Stimulated activated effector memory CD8-positive, alpha-beta T cell treated with anti-CD3 and anti-CD28 coated beads, Interleukin-12 subunit alpha, Interleukin-12 subunit beta, amount 100 ng/mL, for 72 hours (primary cell): ENCODE measurements at places on chromosomes 5 and 9.

DNA sequence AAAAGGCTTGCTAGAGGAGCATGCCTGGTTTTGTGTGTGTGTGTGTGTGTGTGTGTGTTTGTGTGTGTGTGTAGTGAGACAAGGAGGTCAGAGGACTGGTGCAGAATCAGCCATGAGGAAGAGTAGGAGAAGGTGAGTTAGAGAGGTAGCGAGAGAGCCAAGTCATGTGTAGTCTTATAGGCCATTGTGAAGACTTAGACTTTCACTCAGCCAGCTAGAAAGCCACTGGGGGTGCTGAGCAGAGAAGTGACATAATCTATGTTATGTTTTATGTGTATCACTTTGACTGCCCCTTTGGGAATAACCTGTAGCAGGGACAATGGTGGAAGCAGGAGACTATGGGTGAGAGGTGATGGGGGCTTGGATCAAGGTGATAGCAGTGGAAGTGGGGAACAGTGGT is 180.5 kb upstream of the CLINT1 start:
- DNase-seq, result no peak

DNA sequence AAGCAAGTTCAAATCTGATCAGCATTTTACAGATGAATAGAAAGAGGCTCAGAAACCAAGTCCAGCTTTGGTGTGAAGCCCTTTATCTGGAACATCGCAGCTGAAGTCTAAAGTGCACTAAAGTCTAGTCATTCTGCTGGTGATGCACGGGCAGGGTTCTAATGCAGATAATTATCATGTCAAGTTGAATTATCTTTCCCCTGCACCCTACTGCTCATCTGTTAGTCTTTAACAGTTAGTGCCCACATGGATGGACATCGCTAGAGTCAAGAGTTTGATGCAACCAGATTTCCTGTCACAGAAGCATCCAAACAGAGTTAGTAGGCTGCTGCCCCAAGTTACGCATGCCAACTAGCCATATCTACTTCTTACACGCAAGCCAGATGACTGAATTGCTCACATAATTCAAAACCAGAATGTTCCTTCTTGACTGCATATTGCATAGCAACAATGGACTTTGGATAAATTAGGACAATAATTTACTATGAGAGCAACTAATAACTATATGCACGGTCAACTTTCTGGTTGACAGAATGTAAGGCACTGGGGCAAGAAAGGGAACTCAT is 1.6 kb upstream of the TOMM5 start:
- no peak for DNase-seq

DNA sequence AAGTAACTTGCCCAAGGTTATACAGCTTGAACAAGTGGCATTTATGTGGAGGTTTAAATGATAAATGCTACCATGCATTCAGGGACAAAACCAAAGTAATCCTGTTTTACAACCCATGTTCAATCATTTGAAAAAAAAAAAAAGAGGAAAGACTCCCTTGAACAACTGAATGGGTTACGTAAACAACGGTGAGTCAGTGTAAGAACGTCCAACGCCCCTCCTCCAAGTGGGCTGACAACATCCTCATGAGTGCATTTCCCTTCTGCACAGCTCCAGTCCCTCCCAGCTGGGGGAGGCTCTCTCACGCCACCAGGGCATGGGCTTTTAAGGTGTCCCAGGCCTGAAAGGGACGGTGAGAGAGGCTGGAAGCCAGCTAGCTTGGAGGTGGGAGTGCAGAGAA is 90.0 kb downstream of the PRRT1B start:
- no peak for DNase-seq

GRCh38 chr5:180423598-180423997 is 70.5 kb upstream of the GFPT2 start:
- DNase-seq, result no peak

- DNase-seq, result no peak
These were observed 214.6 kb downstream of the CD180 start for GRCh38 chr5:66982056-66982387.

GRCh38 chr5:141359790-141360426 is at the start of gene PCDHGB2:
PCDHGB2 (plus strand) TSS chr5:141359994; CDS start chr5:141360136, 142 bp downstream.
- DNase-seq, result no peak

DNA sequence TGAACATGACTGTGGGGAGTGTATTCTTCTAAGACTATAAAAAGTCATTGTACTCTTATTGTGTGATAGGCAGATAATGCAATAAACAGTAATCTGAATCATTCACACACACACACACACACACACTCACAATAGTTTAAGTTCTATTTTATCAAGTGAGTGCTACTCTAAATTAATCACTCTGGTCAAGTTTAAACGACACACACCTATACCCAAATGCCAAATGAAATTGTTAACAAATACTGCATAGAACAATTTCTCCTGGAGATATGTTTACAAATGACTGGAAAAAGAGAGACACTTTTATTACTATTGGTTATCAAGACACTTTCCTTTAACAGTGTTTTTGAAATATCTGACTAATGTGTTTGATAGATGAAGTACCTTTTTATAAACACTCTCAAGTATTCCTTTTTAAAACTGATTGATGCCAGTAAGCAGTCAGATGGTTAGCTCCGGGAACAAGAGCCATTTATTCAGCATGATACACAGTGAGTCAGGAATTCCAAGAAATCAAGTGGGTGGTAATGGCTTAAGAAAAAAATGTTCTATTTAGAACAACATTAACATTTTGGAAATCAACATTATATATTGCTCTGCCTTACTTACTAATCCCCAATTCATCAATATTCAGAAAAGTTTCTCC is 521.6 kb upstream of the ST8SIA4 start:
- DNase-seq, result no peak

- no peak for DNase-seq
These were observed 120.0 kb upstream of the CACNA1B start for GRCh38 chr9:137757613-137758029.

DNA sequence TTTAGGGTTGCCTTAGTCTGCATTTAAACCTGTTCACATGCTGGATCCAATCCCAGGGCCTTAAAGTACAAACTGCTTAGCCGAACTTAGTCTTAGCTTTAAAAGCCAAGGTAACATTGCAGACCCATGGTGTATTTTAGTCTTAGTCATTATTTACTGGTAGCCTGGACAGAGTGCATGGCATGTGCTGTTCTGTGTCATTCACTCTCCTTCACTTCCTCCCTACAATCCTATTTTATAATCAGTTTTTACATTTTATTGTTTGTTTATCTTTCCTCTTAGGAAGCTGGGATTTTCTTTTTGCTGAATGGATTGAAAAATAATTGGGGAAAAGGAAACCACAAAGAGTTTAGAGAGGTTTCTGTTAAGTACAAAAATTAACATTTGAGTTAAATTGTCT is 29.4 kb upstream of the TAL2 start:
- no peak for DNase-seq

- DNase-seq, result no peak
These were observed 501.0 kb upstream of the EDIL3 start for GRCh38 chr5:84885485-84886258.

DNA sequence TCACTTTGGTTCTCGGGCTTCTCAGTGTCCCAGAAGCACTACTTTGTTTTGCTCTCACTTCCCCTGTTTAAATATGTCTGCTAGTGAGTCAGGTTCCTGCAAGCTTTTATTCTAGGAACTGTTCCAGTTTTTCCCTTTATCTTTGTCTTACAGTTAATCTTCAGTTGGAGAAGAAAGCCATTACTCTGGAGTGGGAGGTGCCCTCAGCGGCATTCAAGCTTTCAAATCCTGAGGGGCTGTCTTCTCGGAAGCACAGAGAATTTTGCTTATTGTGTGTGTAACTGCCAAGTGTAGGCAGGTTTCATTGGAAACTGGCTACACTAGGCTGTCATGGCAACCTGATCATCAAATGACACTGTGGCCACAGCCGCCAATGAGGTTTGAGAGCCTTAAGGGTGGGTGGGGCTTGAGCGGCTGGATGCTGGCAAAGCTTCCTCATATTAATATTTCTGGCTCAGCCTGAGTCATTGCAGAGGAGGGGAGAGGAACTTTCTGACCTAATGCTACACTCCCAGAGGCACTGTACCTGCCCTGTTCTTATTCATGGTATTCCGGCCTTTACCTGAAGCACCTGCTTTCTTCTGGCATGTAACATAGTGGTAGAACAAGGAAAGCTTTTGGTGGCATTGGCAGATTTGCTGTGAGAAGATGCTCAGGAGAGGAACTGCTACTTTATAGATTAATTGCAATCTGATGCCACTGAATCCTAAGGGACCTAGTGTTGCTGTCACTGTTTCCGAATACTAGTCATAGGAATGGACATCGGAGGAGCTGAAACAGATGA is 26.3 kb downstream of the SLC25A25 start:
- peak; percentile 25 for DNase-seq

- DNase-seq, result no peak
These were observed 803.0 kb upstream of the ZNF608 start for GRCh38 chr5:125549322-125549911.

DNA sequence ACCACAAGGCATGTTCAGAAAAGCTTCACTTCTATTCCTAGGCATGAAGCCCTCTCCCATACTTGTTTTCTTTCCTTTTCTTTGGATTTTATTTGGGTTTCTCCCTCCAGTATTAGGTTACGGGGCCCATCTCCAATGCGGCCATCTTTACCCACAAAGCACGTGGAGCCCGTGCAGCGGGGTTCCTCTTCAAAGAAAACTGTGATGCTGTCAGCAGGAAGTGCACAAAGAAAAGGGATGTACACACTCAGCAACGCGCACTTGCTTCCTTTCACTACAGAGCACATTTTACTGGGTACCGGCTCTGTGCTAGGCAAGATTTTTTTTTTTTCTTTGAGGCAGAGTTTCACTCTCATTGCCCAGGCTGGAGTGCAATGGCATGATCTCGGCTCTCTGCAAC is 106.6 kb downstream of the COL23A1 start:
- DNase-seq, result no peak

- DNase-seq, result no peak
These were observed 584.5 kb downstream of the ACTL7B start for GRCh38 chr9:108271236-108271635.

DNA sequence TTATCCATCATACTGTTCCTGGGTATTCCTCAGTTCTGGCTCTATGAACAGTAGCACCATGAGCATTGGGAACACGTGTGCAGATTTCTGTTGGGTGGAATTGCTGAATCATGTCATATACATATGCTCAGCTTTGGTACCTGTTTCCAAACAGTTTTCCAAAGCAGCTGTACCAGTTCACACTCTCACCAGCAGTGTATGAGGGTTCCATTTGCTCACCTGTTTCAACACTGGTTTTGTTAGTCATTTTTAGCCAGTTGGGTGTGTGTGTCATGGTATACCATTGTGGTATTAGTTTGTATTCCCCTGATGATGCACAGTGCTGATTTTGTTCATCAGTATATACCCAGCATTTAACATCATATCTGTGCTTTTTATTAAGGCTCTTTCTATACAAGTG is 56.7 kb upstream of the ECM2 start:
- DNase-seq, result no peak

GRCh38 chr5:114208120-114208519 is 153.8 kb upstream of the KCNN2 start:
- DNase-seq, result no peak

- no peak for DNase-seq
These were observed 124.2 kb upstream of the CCDC152 start for GRCh38 chr5:42632354-42632900.

- DNase-seq, result peak; percentile 56
These were observed at the start of gene EPB41L4A for GRCh38 chr5:112419164-112419985. EPB41L4A (minus strand) TSS chr5:112419277; CDS start chr5:112419039, 238 bp downstream.

DNA sequence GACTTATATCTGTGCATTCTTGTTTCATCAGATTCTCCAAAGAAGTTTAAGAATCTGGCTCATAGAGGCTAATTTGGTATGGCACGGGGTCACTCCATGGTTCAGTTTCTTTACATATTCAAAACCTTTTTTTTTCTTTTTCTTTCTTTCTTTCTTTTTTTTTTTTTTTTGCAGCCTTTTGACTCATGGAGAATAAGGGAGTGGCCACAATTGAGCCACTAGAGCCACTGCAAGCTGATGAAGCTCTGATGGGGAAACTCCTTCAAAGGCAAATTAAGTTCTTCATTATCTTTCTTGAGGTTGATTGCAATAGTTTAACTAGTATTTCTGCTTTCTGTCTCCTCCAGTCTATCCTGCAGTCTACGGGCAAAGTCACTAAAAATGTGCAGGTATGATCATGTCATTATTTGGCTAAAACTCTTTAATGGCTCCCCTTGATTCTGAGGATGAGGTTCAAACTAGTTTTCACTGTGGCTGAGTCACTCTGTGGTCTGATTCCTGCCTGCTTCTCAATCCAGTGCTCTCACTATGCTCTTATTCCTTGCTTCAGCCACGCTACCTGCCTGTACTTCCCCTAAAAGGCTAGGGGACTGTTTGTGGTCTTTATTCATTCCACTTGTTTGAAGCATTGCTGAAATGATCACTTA is 93.5 kb upstream of the RIOK2 start:
- DNase-seq, result no peak

- DNase-seq, result no peak
These were observed 166.0 kb downstream of the EBF1 start for GRCh38 chr5:158933494-158934318.

GRCh38 chr5:181246276-181247049 is 2.8 kb upstream of the RACK1 start:
- DNase-seq, result peak; percentile 68
